ENCODE measurements at places on chromosomes 7 and 10. TPM values are rescaled to one million over a fixed set of nuclear protein-coding genes. Genes with fewer than 3 reads are reported as not detected.

The HOXA3 gene
- total RNA-seq: not detected

The MACROH2A2 gene
- total RNA-seq: 23.6 TPM

The ATRNL1 gene
- total RNA-seq: 856 TPM

GRCh38 chr7:39888171-39888853 is 61.7 kb upstream of the CDK13 start:
- DNase-seq: no peak

DNA sequence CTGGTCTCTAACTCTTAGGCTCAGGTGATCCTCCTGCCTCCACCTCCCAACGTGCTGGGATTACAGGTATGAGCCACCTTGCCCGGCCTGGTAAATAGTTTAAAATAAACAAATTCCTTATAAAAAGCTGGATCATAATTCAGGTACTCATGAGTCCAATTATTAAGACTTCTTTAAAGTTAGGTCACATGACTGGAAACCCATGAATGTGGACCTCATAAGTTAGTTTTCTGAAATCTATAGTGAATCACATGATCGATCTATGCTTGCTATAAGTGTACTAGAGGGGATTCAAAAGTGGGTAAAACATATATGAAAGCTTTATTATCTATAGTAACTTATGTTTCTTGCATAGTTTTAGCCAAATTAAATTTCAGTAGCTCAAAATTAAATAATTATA is 14.3 kb downstream of the NT5C3A start:
- DNase-seq: no peak

The COL13A1 gene
- 1.7 TPM for total RNA-seq

DNA sequence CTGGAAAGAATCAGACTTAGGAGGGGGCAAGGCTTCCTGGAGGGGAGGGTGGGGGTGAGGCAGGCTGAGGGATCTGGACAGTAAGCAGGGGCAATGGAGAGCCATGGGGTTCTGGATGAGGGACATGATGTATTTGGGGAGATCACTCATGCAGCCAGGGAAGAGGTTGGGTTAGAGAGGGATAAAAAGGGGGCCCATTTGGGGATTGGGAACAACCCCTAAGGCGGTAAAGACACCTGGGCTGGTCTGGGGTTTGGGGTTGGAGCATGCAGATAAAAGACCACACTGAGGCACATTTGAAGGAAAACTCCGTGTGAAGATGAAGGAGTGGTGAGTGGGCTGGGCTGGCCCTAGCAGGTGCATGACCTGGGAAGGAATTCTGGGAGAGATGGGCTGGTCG is 30.8 kb downstream of the HIF1AN start:
- no peak for DNase-seq

- no peak for DNase-seq
These were observed 8.4 kb upstream of the AGR2 start for GRCh38 chr7:16813232-16813616.

DNA sequence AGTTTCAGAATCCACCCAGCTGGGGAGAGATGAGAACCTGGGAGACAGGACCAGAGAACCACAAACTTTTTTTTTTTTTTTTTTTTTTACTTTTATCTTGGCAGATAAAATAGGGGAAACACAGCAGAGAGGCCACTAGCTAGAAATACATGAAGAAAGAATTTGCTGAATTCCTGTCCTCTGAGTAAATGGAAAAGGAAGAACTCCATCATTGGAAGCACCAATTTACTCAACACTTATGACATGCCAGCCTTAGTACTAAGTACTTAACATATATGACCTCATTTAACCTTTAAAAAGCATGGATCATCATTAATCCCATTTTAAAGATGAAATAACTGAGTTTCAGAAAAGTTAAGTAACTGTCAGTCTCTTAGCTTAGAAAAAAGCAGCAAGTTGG is 343.0 kb upstream of the NPSR1 start:
- no peak for DNase-seq

DNA sequence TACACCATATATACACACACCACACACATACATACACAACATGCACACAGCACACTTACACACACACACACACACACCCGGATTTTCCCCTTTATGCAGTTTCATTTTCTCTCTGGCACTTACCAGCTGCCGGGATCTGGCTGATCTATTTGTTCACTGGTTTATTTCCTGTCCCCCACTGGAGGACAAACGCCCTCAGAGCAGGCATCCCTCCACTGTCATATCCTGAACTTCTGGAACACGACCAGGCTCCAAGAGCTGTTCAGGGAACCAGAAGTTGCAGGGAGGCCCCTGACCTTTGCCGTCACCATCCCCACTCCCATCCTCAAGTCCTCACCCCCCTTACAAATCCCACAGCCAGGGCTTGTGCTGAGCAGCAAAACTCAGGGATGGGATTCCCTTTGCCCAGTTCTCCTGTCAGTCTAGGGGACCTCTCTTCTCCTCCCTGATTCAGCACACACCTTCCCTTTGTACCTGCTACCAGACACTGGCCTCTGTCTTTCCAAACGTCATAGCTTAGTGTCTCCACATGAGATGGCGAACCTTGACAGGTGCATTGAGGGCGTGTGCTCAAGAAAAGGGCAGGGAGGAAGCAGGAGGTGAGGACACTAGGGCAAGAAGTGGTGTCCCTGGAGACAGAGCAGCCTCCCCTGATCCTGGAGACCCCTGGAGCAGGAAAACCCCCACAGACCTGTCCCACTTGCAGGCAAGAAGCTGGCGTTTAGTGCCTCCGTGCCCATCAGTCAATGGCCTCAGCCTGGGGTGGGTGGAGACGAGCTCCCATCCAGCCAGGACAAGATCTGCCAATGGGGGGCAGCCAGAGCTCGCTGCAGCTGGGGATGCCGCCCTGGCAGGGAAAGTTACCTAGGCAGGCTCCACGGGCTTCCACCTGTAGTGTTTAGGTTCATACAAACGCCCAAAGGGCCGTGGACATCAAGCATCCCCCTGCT is 12.7 kb upstream of the DOCK1 start:
- DNase-seq: no peak

DNA sequence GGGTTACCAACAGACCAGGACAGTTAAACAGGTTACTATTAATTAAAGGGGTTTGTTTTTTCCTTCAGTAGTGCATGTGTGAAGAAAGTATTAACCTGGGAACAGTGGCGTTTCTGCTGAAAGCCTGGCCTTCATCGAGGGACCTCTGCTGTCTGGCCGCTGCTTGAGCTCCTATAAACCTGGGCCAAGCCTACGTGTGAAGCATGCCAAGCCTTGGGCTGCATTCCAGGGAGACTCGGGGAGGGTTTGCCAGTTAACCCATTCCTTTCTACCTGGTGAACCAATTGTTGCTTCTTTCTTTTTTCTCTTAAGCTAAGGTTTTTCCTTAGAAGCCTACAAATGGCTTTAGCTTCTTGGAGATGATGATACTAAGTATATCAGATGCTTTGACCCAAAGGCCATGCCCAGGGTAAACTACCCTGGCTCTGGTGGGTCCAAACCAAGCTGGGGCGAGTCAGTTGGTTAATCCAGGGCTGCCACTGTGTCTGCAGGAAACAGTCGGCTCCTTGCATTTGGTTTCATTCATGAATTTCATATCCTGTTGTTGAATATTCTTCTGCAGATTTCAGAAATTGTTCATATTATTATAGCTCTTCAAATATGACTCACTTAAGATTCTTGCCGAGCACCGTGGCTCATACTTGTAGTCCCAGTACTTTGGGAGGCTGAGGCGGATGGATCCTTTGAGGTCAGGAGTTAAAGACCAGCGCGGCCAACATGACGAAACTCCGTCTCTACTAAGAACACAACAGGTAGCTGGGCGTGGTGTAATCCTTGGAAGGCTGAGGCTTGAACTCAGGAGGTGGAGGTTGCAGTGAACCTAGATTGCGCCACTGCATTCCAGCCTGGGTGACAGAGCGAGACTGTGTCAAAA is 23.8 kb downstream of the PFKP start:
- no peak for DNase-seq
